Caco-2 (cell line): ENCODE measurements at places on chromosomes 3 and 15. TPM values are rescaled to one million over a fixed set of nuclear protein-coding genes. Genes with fewer than 3 reads are reported as not detected.

Gene SEMA3F
- 11.3 and 16.5 TPM in 2 replicates for total RNA-seq

Gene NR2E3
- not detected in 2 replicates for total RNA-seq

Gene FILIP1L
- total RNA-seq = 15.5 and 22.7 TPM in 2 replicates

GRCh38 chr3:76026379-76026778, 241.0 kb upstream of the ZNF717 start:
- no peaks in the 10 kb centered on the region for H3K27me3 ChIP-seq
- H3K36me3 ChIP-seq = no peaks in the 10 kb centered on the region
- H3K27ac ChIP-seq = no peak overlapping the region
- no peak for DNase-seq

DNA sequence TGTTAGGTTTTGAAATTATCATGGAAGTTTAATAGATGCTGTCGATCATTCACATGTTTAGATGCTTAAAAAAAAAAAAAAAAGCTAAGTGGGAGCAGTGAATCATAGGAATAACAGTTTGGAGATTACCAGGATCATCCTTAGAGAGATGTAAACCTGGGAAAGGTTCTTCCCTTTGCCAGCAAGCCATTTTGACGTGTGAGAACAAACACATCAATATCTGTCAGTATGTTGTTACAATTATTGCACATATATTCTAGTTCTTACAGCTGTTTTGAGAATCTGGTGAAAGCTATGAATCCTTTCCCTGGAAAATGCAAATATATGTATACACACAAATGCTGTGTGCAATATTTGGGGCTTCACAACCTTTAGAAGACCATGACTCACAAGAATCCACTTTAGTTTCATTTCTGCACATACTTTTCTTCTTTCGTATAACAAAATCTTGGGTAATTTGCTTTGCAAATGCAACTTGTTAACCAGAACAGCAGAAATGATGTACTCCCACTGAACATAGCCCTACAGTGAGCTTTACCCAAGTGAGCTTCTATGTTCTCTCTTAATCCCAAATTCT, 12.0 kb downstream of the NFKBIZ start:
- H3K27ac ChIP-seq = no peak overlapping the region
- no peaks in the 10 kb centered on the region for H3K27me3 ChIP-seq
- DNase-seq = no peak
- peaks cover 4% of the 10 kb centered on the region for H3K36me3 ChIP-seq
- no peak overlapping the region for H3K4me3 ChIP-seq

DNA sequence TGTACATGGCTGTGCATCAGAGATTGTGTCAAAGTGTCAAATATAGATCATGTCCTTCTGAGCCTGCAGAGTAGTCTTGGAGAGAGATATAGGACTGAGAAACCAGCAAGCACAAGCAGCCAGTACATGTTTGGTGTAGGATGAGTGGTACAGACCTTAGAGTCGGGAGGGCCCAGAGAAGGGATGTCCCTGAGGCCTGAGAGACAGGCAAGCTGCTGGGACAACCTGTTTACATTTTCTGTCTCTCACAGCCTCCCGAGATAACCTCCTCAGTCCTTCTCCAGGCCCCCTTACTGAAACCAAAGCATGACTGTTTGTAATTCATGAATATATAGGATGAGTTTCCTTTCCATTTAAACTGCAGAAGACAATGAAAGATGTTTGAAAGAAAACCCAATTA, 182.4 kb upstream of the STT3B start:
- no peaks in the 10 kb centered on the region for H3K36me3 ChIP-seq
- DNase-seq = no peak
- no peak overlapping the region for H3K27ac ChIP-seq

- no peaks in the 10 kb centered on the region for H3K4me1 ChIP-seq
- no peak overlapping the region for H3K27ac ChIP-seq
- no peaks in the 10 kb centered on the region for H3K27me3 ChIP-seq
- no peaks in the 10 kb centered on the region for H3K36me3 ChIP-seq
These were observed 32.2 kb upstream of the LYZL4 start for GRCh38 chr3:42442640-42443039.

- H3K27me3 ChIP-seq = no peaks in the 10 kb centered on the region
- no peaks in the 10 kb centered on the region for H3K36me3 ChIP-seq
- H3K4me1 ChIP-seq = peaks cover 15% of the 10 kb centered on the region; the same call in 1 of the 2 replicates
- DNase-seq = no peak
- no peak overlapping the region for H3K27ac ChIP-seq
- H3K4me3 ChIP-seq = no peak overlapping the region
These were observed 89.4 kb downstream of the KCNAB1 start for GRCh38 chr3:156209631-156210335.

DNA sequence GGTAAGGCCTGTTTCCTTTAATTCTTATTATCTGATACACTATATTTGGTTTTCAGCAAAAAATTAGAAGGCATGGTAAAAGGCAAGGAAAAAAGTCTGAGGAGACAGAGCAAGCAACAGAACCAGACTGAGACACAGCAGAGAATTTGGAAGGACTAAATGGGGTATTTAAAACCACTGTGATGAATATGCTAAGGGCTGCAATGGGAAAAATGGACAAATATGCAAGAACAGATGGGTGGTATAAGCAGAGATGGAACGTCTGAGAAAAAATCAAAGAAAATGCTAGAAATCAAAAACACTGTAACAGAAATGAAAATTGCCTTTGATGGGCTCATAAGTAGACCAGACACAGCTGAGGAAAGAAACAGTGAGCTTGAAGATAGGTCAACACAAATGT, 50.8 kb upstream of the NSMCE3 start:
- H3K4me1 ChIP-seq = no peaks in the 10 kb centered on the region
- DNase-seq = no peak
- no peaks in the 10 kb centered on the region for H3K27me3 ChIP-seq
- H3K36me3 ChIP-seq = no peaks in the 10 kb centered on the region
- H3K27ac ChIP-seq = no peak overlapping the region

- no peaks in the 10 kb centered on the region for H3K4me1 ChIP-seq
- no peaks in the 10 kb centered on the region for H3K27me3 ChIP-seq
- no peak overlapping the region for H3K27ac ChIP-seq
- no peak for DNase-seq
These were observed 125.0 kb upstream of the CGNL1 start for GRCh38 chr15:57251308-57251707.

DNA sequence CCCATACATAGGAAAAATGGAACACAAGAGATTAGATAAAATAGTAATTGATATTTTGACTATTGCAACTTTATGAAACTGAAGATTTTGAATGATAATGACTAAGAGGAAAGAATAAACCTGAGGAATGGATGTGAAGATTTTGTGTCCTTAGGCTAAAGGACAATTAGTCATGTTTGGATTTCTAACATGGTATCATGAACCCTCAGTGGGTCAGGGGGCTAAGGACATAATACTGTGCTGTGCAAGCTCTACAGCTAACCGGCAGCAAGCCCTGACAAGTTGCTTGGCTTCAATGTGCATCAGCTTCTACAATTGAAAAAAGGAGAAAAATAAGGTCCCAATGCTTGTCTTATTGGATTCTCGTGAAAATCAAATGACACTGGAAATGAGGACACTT, 491.0 kb downstream of the MECOM start:
- no peak overlapping the region for H3K4me3 ChIP-seq
- no peaks in the 10 kb centered on the region for H3K27me3 ChIP-seq
- H3K4me1 ChIP-seq = peaks cover 8% of the 10 kb centered on the region; the same call in 1 of the 2 replicates
- no peaks in the 10 kb centered on the region for H3K36me3 ChIP-seq
